ENCODE measurements at places on chromosomes 3 and 15.

- DNase-seq, result no peak
These were observed 25.4 kb upstream of the TSEN2 start for GRCh38 chr3:12458901-12459300.

- no peak for DNase-seq
These were observed 26.8 kb upstream of the IL1RAP start for GRCh38 chr3:190486908-190487607.

DNA sequence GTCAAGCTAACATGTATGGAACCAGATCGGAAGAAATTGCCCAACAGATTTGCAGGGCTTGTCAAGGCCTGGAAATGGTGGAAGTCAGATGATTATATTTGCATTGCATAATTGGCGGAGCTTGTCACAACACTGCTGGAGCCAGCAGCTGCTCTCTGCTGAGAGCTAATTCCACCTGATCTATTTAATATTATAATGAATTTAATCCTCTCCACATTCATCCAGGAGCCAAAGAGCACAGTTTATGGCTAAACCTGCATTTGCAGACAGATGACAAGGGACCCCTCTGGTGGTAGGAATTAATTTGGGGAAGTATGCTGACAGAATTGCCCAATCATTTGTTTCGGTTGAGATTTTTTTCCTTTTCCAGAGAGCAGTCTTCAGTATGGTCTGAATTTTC lies 730.2 kb downstream of the TUSC7 start:
- no peak for DNase-seq

- DNase-seq, result no peak
These were observed 44.5 kb downstream of the CCR1 start for GRCh38 chr3:46163556-46164041.

DNA sequence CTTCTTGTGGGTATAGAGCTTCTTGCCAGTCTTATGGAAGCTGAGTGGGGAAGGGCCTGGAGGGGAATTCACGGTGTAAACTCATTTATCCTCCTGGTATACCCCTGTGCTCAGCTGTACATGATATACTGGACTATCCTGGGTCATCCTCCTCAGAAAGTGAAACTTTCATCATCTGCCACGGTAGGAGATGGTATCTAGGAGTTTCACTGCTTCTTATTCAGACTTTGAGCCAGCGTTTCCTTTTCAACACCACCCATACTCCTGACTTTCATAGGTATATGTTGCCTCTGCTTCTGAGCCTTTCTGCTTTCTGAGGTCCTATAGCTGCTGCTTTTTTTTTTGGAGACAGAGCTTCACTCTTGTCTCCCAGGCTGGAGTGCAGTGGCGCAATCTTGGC lies 15.6 kb downstream of the SENP5 start:
- DNase-seq, result no peak

- no peak for DNase-seq
These were observed 2.8 kb downstream of the FYCO1 start for GRCh38 chr3:45992821-45993221.

DNA sequence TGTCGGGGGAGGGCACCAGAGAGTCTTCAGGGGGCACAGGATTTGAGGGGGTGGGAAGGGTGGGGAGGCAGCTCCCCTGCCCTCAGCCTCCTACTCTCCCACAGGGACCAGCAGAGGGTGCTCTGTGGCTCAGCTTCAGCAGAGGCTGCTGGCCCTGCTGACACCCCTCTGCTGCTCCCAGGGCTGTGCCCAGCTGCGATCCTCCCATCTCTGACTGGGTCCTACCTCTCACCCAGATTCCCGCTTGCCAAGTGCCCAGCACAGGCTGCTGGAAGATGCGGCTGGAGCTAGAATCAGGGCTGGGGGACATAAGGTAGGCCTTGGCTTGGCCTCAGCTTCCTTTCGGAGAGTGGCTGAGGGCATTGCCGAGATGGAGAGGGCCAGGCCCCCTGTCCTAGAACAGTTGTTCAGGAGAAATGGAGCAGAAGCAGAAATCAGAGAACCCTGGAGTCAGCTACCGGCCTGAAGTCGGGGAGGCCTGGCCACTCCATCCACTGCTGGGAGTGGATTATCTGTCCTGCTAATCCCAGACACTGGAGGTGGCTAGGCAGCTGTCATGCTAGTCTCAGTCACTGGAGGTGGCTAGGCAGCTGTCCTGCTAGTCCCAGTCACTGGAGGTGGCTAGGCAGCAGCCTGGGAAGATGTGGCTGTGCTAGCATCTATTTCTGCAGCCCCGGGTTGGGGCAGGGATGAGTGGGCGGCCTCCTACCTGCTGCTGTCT lies 3.9 kb downstream of the GRM2 start:
- DNase-seq, result peak; percentile 76

DNA sequence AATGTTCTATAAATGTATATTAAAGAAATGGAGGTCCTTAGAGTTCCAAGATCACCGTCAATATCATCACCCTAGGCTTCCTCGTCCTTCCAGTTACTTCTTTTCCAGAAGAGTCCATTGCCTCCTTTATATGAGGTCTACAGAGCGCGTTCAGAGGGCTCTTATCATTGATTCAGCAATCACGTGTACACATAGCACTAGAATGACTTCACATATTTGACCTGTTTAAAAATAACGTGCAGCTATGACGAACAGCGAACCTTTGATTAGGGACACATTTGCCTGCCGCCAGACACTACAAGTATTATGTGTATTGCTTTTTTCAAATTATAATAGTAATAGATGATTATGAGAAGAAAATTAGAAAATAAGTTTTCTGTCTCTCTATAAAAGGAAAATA lies 26.0 kb downstream of the IGF1R start:
- no peak for DNase-seq

DNA sequence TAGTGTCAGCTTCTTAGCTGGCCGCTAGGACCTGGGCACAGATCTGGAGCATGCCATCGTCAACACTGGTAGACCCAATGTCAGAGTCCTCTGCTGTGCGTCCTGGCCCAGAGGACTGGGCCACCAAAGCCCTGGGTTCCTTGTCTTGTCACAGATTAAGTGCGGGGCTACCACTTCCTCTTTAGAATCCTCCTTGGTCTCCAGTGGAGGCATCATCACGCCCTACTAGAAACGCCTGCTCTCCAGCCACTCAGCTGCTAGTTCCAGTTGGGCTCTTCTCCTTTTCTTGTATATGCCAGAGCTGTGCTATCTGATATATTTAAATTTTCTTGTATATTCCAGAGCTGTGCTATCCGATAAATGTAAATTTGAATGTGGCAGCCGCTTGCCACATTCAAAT lies 11.2 kb downstream of the PPCDC start:
- no peak for DNase-seq

DNA sequence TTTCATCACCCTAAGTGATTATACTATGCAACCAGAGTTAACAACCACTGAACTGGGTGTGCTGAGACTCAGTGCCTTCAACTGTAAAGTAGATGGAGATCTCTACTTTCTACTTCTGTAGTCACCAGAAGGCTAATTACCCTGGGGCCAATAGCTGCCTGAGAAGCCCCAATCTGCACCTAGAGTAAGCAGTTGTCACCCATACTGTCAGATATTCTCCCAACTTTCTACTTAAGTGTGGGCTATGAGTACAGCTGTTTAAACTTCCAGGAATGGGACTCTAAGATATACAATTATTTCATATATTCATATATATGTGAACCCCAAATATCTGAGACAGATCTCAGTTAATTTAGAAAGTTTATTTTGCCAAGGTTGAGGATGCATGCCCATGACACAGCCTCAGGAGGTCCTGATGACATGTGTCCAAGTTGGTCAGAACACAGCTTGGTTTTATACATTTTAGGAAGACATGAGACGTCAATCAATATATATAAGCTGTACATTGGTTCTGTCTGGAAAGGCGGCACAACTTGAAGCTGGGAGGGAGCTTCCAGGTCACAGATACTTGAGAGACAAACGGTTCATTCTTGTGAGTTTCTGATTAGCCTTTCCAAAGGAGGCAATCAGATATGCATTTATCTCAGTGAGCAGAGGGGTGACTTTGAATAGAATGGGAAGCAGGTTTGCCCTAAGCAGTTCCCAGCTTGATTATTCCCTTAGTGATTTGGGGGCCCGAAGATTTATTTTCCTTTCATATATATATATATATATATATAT lies 41.9 kb downstream of the CCNL1 start:
- no peak for DNase-seq

GRCh38 chr3:33278163-33278562 lies 921 bp downstream of the FBXL2 start:
- DNase-seq, result no peak

- no peak for DNase-seq
These were observed 147.7 kb downstream of the RAB11A start for GRCh38 chr15:66017000-66017399.

GRCh38 chr15:100768501-100768931 lies 111.1 kb upstream of the ALDH1A3 start:
- DNase-seq, result peak; percentile 72

GRCh38 chr15:60480888-60481287 lies 1.9 kb upstream of the ICE2 start:
- no peak for DNase-seq

GRCh38 chr15:65927545-65927944 lies 58.3 kb downstream of the RAB11A start:
- no peak for DNase-seq
